ENCODE measurements at places on chromosomes 11 and 22. TPM values are rescaled to one million over a fixed set of nuclear protein-coding genes. Genes with fewer than 3 reads are reported as not detected.

PRRG4 gene
- 0.25 TPM for polyA plus RNA-seq

- DNase-seq = no peak
Observed at GRCh38 chr11:118193910-118194566, 17.6 kb upstream of the SCN2B start.

- no peak for DNase-seq
Observed at GRCh38 chr11:115421352-115421991, 82.7 kb downstream of the CADM1 start.

DNA sequence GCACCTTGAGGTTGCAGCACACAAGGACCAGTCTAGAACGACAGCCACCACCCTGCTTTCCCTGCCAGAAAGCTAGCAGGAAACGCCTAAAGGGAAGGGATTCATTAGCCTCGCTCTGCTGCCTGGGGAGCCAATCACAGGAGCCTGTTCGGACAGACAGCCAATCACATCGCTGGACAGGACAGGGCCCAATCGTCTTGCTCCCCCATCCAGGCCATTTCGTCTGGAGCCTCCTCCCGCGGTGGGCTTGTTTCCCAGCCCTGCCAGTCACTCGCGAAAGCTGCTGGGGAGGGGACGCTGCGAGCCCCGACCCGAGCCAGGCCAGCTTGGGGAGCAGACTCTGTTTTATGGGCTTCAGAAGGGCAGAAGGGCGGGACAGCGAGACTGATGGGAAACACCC is 79.8 kb upstream of the NCAM1 start:
- no peak for DNase-seq

DNA sequence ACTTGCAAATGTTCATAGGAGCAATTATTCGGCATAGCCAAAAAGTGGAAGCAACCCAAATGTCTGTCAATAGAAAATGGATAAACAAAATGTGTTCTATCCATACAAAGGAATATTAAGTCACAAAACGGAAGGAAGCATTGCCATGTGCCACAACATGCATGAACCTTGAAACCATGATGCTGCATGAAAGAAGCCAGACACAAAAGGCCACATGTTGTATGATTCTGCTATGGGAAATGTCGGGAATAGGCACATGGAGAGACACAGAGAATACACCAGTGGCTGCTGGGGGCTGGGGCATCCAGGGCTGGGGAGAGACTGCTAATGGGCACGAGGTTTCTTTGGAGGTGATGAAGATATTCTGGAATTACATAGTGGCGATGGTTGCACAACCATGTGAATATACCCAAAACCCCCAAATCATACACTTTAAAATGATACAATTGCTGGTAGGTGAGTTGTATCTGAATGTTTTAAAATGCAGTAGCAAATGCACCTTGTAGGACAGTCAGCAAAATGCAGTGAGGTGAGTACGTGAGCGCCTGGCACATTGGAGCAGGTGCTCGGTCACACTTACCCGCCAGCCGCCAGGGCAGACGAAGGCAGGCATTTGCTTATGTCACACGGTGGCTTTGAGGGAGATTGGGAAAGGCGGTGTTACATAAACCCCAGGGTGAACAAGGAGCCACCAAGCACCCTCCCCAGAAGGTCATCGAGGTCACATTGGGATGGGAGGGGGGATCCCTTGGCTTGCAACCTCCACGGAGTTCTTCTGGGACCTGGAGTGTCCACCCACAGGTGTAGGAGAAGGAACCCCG is 6.3 kb upstream of the OSM start:
- no peak for DNase-seq

DNA sequence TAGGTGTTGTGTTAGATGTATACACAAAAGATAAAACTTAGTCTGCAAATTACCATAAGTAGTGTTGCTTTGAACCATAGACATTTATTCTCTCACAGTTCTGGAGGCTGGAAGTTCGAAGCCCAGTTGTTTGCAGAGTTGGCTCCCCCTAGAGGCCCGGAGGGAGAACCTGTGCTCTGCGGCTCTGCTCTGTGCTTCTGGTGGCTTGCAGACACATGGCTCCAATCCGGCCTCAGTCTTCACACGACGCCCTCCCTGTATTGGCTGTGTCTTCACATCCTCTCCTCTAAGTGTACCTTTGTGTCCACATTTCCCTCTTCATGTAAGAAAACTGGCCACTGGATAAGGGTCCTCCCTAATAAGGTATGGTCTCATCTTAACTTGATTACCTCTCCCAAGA is 128.4 kb downstream of the OPCML start:
- no peak for DNase-seq

DNA sequence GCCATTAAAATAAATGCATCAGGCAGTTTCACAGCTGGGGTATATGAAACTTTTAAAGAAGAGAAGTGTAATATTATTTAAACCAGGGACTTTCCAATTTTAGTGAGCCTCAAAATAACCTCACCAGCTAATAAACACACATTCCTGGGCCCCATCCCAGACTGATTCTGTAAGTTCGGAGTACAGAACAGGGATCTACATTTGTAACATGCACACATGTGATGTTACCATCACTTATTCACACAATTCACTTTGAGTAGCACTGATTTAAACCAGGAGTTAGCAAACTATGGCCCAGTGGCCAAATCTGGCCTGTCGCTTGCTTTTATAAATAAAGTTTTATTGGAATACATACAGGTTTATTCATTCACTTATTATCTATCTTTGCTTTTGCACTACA is 62.0 kb downstream of the STK33 start:
- no peak for DNase-seq

All from HepG2 (cell line).